ENCODE measurements at places on chromosomes 1 and 21.
A peak's percentile ranks its signal among the peaks of the same experiment; 100 is the strongest.

DNA sequence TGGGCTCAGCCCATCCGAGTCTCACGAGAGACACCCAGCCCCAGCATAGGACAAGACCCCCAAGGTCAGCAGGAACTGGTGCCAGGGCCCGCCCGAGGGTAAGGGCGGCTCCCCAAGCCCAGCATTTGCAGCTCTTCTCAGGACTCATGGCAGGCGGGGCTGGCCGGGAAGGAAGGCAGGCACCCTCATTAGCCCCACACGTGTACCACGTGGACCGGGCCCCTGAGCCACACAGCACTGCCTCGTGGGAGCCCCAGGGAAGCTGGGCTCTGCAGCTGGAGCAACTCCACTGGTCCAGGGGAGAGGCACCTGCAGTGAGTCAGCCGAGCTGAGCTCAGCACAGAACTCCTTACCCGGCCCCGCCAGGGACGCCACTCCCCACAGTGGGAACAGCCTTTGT, 97.7 kb upstream of the IFFO2 start:
- no peak for DNase-seq

DNA sequence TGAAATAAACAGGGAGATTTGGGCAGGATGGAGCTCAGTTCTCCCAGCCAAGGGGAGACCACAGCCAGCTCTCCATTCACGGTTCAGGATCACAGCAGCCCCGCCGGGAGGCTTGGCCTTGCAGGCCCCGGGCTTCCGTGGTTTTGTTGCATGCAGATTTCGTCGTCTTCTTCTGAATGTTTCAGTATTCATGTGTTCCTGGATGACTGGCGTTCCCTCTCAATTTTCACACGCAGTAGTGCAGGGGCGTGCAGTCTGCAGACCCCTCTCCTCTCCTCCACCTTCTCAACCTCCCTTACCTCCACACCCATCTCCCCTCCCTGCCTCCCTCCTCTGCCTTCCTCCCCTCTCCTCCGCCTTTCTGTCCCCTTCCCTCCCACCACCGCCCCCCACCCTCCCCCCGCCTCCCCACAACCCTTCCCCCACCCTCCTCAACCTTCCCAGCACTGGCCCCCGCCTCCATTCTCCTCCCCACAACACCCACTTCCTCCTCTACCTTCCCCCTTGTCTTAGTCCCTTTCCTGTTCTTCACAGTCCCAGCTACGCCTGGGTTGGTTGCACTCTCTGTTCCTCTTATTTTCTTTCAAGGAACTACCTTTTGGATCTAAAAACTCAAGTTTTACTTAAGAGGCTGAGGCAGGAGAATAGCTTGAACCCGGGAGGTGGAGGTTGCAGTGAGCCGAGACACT, 8.4 kb upstream of the SLC19A1 start:
- DNase-seq: no peak

GRCh38 chr1:85654066-85654782, 54.0 kb downstream of the ZNHIT6 start:
- DNase-seq: peak; percentile 47

GRCh38 chr1:7407980-7408770, 362.9 kb upstream of the VAMP3 start:
- no peak for DNase-seq

GRCh38 chr1:73034271-73034670, 751.9 kb upstream of the NEGR1 start:
- no peak for DNase-seq

DNA sequence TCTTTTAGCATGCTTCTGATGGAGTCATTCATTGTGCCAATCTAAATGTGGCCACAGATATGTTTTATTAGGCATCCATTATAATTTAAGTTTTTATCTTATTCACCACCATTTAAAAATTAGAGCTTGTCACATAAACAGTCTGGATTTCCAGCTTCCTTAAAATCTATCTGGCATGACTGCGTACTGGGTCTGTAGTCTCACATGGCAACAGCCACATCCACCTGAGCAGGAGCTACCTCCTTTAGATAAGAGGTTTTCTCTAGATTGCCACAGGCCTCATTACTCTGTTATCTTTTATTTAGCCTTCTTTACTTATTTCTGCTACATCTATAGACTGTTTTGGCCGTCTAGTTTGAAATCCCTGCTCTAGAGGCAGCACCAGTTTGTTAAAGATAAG, 29.1 kb downstream of the B3GALT2 start:
- DNase-seq: no peak

- no peak for DNase-seq
Measured at GRCh38 chr21:15742052-15742670, 12.4 kb downstream of the USP25 start.

DNA sequence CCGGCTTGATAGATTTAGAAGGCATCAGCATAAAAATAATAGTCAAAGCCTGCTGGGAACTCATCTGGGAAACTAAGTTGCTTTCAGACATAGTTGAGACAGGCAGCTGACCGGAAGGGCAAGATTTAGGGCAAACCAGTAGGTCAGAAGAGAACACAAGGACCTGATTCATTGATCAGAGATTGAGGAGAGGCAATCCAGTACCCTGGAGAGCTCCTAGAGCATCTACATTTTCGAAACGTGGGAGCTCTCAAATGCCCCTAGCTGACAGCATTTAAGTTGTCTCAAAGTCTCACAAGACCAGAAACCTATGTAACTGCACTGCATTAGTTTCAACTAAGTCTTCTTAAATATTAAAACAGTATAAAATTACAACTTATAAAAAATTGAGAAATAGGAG, 22.9 kb upstream of the MTF2 start:
- DNase-seq: peak; percentile 43

- DNase-seq: no peak
Measured at GRCh38 chr1:27664291-27664690, 7.7 kb downstream of the IFI6 start.

- no peak for DNase-seq
Measured at GRCh38 chr1:203754455-203754864, 10.5 kb upstream of the LAX1 start.

- peak; percentile 65 for DNase-seq
Measured at GRCh38 chr1:180311011-180311730, 81.1 kb downstream of the LHX4 start.

- no peak for DNase-seq
Measured at GRCh38 chr1:112054510-112054909, 65.0 kb upstream of the KCND3 start.

- peak; percentile 81 for DNase-seq
Measured at GRCh38 chr1:115323366-115324004, 14.6 kb downstream of the NGF start.

GRCh38 chr21:43646550-43647260, 12.6 kb downstream of the HSF2BP start:
- peak; percentile 90 for DNase-seq

DNA sequence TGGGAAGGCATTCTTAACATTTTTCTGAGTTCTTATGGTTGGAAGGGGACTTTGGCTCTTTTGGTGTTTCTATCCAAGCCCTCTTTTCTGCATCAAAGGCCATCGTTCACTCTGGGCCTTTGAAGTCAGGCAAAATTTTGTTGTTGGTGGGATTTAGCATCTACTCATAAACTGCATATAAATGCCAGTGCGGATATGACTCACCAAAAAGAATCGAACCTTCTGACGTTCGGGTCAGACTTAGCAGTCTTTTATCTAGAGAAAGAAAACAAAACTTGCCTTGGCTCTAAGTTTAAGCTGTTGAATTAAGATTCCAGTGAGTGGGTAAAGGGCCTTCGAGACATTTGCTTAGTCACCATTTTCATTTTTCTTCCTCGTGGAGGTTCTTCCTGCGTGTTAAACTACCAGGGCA, 51.4 kb downstream of the EVA1C start:
- DNase-seq: peak; percentile 73

- no peak for DNase-seq
Measured at GRCh38 chr1:226420897-226421296, 13.0 kb upstream of the PARP1 start.

DNA sequence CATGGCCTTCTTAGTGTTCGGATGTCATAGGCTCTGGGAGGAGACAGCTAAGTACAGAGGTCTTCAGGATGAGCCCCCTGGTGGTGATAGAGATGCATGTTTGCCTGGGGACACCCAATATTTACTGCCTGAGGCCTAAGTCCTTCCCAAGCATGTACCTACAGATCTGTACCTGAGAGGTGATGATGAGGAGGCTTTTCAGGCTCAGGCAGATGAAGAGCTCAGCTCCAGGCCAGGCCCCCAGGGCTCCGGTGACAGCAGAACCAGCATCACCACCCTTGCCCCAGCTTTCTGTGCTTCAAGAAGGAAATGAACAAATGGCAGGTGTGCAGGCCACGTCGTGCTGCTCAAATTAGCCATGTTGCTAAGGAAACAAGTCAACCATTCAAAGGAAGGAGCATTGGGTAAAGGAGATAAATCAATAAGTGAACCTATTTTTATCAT, 21.1 kb downstream of the CACNA1E start:
- no peak for DNase-seq

DNA sequence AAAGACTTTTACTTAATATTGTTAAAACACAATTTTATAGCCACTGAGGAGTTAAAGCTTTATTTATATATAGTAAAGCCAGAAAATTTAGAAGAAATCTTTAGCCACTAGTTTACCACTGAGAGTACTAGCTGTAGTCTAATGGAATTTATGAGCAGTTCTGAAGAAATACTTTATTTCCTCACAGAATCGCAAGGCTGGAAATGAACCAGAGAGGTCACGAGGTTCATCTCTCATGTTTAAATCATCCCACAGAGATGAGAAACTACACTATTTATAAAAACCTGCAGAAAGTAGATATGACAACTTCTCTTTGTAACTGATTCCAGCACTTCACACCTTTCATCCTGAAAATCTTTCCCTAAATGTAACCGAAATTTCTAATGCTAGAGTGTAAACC, 26.0 kb downstream of the ADGRL4 start:
- DNase-seq: no peak

DNA sequence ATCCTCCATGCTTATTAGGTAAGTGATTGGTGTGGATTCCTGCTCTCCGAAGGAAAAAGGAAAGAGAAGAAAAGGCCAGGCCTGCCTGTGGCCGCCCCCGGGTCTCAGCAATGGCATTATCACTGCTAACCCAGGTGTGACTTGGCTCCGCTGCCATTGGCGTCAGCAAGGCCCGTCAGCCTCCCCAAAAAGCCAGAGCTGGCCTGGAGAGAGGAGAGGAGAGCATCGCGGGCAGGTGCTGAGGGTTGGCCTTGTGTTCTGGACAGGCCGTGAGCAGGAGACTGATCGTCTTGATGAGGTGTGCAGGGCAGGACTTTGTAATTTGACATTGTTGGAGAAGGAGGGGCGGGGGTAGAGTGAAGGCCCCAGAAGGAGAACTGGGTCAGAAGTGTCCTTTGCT, 186.4 kb downstream of the CAMTA1 start:
- no peak for DNase-seq

- DNase-seq: peak; percentile 85
Measured at GRCh38 chr1:192153276-192153675, 5.0 kb upstream of the RGS18 start.

DNA sequence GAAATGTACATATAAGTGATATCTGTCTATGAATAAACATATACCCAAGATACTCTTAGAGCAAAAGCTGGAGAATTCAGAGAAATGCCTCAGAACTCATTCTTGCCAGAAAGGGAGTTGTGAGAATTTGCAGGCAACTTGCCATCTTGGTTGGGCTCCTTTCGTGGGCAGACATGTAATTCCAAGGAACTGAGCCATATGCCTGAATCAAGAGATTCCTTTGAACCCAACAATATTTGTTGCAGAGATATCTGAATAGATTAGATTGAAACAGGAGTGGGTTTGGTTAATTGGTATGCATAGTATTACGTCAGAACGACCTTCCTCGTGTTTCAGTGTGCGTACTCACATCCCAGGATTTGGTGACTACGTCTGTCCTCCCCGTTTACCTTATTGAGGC, 67.0 kb downstream of the TGFB2 start:
- DNase-seq: peak; percentile 62

GRCh38 chr1:23417570-23417969, 7.0 kb downstream of the TCEA3 start:
- no peak for DNase-seq

- DNase-seq: peak; percentile 28
Measured at GRCh38 chr1:1157914-1158710, 15.6 kb upstream of the TTLL10 start.

DNA sequence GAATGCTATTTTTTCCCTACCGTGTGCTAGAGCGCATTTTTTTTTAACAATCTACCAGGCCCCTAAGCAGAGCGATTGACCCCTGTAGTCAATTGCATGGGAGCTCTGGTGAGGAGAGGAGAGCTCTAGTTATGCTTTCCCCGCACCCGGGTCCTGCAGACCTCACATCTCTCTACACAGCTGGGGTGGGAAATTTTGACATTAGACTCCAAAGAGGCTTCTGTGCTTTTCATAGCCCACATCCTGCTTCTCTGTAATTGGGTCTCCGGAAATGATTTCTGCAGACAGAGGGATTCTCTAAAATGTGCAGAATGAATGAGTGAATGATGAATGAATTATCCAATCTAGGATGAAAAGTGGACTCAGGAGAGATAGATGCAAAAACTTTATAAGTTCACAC, 41.5 kb upstream of the DUSP10 start:
- no peak for DNase-seq

- DNase-seq: peak; percentile 99
Measured at GRCh38 chr1:193115629-193116227, 6.1 kb upstream of the CDC73 start.

GRCh38 chr1:115725600-115725999, 42.9 kb downstream of the CASQ2 start:
- DNase-seq: no peak

DNA sequence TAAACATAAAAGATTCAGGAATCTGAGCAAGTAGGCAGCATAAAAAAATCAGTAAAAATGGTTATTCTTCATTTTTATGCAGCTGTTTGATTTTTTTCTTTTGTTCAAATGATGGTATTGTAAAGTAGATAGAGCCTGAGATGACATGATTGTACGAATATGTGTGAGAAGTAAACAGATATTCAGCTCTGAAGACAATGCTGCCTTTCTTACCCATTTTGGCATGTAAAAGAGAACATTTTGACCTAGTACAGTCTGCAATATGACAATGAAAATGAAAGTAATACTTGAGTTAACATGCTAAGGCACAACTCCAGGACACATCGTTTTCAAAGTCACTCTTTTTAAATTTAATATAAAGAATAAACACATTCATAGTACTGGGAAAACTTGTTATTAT, 95.7 kb upstream of the NCAM2 start:
- DNase-seq: no peak

- peak; percentile 90 for DNase-seq
Measured at GRCh38 chr1:212161231-212161781, 123.9 kb upstream of the PPP2R5A start.

DNA sequence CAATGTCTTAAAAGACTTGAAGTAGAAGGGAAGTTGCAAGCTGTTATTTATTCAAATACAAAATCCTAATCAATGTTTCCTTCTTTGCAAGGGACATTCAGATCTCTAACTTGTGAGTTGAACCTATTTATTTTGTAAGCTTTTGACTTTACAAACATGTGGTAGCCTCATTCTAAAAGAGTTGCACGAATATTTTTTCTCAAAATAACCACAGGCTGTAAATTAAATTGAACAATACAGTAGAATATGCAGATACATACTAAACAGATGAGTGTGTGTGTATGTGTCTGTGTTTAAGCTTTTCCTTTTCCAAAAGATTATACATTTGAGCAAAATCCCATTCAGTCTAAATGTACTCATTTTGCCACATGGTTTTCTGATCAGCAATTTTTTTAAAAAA, 4.8 kb upstream of the DYNLT5 start:
- DNase-seq: peak; percentile 70

GRCh38 chr1:41464885-41465284, 19.6 kb downstream of the EDN2 start:
- no peak for DNase-seq
